ENCODE measurements at places on chromosomes 4 and X. TPM values are rescaled to one million over a fixed set of nuclear protein-coding genes. Genes with fewer than 3 reads are reported as not detected.
A peak's percentile ranks its signal among the peaks of the same experiment; 100 is the strongest.

The MSANTD1 gene
- total RNA-seq, result 2.0 TPM

The CAMK2D gene
- total RNA-seq, result 42.7 TPM

The PAK3 gene
- 3.7 TPM for total RNA-seq

GRCh38 chrX:97328853-97329390, 445.2 kb downstream of the RPA4 start:
- no peak overlapping the region for H3K4me3 ChIP-seq
- no peaks in the 10 kb centered on the region for H3K4me1 ChIP-seq
- H3K36me3 ChIP-seq, result no peaks in the 10 kb centered on the region
- DNase-seq, result no peak
- no peak overlapping the region for H3K27ac ChIP-seq
- H3K27me3 ChIP-seq, result no peaks in the 10 kb centered on the region

GRCh38 chr4:152195888-152196287, 340.0 kb downstream of the FBXW7 start:
- no peaks in the 10 kb centered on the region for H3K27me3 ChIP-seq
- no peak overlapping the region for H3K4me3 ChIP-seq
- H3K27ac ChIP-seq, result no peak overlapping the region
- no peaks in the 10 kb centered on the region for H3K36me3 ChIP-seq
- H3K4me1 ChIP-seq, result no peaks in the 10 kb centered on the region
- DNase-seq, result no peak

GRCh38 chr4:67396008-67396407, 149.3 kb downstream of the CENPC start:
- H3K4me1 ChIP-seq, result no peaks in the 10 kb centered on the region
- no peaks in the 10 kb centered on the region for H3K36me3 ChIP-seq
- H3K27me3 ChIP-seq, result no peaks in the 10 kb centered on the region
- no peak overlapping the region for H3K4me3 ChIP-seq

GRCh38 chrX:15204130-15204751, 65.6 kb downstream of the ASB9 start:
- DNase-seq, result no peak
- no peaks in the 10 kb centered on the region for H3K36me3 ChIP-seq
- H3K4me3 ChIP-seq, result peak overlapping the region; percentile 45
- H3K27ac ChIP-seq, result peak overlapping the region; percentile 63

DNA sequence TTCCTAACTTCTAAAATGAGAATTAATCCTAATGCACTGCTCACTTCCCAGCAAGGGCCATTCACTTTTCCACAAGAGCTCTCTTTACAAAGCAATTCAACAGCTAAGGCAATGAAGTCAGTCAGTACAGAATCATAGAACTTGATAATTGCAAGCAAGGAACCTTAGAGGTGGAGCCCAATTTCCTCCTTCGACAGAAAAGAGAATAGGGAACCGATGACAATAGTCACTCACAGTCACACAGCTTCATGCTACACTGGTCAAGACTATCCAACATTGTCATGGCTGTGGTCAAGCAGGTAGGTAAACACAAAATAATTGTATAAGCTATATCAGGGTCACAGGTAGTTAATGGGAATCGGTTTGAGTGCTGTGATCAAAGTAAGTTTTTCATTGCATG, 90.0 kb downstream of the ELOVL6 start:
- no peak overlapping the region for H3K4me3 ChIP-seq
- H3K36me3 ChIP-seq, result no peaks in the 10 kb centered on the region
- H3K27ac ChIP-seq, result no peak overlapping the region
- no peaks in the 10 kb centered on the region for H3K27me3 ChIP-seq
- DNase-seq, result no peak
- no peaks in the 10 kb centered on the region for H3K4me1 ChIP-seq

GRCh38 chrX:56785442-56785841, 56.4 kb downstream of the NBDY start:
- peaks cover 4% of the 10 kb centered on the region for H3K4me1 ChIP-seq
- peaks cover 6% of the 10 kb centered on the region for H3K36me3 ChIP-seq
- no peak for DNase-seq
- H3K4me3 ChIP-seq, result no peak overlapping the region
- no peak overlapping the region for H3K27ac ChIP-seq

DNA sequence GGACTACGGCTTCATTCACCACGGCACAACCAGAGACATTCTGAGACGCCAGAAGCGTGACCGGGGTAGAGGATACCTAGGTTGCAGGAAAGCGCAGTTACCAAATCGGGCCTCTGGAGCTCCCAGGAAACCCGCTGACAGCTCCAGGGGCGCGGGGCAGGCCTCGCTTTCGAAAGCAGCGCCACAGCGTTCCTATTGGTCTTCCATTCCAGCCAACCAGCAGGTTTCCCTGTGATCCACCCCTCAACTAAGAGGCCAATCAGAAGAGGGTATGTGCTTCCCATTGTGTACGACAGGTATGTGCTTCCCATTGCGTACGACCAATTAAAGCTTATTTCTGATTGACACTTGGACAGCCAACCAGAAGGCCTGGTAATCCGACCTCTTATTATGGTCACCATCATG, 14.9 kb downstream of the SNX12 start:
- peaks cover 17% of the 10 kb centered on the region for H3K4me1 ChIP-seq
- DNase-seq, result no peak
- no peak overlapping the region for H3K27ac ChIP-seq
- H3K4me3 ChIP-seq, result no peak overlapping the region
- H3K27me3 ChIP-seq, result no peaks in the 10 kb centered on the region
- no peaks in the 10 kb centered on the region for H3K36me3 ChIP-seq

GRCh38 chr4:153816542-153816941, 27.7 kb upstream of the SFRP2 start:
- H3K27me3 ChIP-seq, result peaks cover 3% of the 10 kb centered on the region
- no peaks in the 10 kb centered on the region for H3K4me1 ChIP-seq

DNA sequence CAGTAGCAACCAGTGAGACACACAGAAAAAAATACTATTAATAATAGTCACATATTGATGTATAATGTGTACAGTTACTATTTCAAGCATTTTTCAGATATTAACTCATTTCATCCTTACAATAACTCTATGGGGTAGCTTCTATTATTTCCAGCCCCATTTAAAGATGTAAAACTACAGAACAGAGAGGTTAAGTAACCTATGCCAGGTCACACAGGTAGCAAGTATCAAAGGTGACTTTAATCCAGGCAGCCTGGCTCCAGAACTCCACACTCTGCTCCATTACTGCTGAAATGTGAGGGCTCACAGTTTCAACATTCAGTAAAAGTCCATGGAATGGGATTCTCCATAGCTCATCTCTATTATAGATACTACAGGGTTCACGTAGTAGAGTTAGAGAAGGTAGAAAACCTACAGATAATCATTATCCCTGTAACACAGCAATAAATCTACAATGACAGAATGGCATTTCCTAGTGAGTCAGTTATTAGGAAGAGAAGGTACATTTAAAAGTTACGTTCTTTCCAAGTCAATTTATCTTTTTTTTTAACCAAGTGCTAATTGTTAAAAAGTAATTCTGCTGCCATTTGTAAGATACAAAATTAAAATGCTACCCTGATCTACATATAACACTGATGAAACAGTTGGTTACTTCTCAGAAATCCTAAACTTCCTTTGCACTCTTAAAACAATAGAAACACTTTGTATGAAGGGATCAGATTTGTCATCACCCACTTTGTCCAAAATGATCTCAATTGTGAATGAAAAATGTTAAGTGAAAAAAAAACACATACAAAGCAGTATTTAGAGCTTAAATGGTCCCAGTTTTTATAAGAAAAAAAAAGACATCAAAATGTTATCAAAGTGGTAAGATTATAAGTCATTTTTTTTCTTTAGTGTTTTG, 18.7 kb downstream of the RELL1 start:
- no peak for DNase-seq
- H3K4me3 ChIP-seq, result no peak overlapping the region
- no peak overlapping the region for H3K27ac ChIP-seq
- H3K27me3 ChIP-seq, result no peaks in the 10 kb centered on the region
- peaks cover 15% of the 10 kb centered on the region for H3K4me1 ChIP-seq

DNA sequence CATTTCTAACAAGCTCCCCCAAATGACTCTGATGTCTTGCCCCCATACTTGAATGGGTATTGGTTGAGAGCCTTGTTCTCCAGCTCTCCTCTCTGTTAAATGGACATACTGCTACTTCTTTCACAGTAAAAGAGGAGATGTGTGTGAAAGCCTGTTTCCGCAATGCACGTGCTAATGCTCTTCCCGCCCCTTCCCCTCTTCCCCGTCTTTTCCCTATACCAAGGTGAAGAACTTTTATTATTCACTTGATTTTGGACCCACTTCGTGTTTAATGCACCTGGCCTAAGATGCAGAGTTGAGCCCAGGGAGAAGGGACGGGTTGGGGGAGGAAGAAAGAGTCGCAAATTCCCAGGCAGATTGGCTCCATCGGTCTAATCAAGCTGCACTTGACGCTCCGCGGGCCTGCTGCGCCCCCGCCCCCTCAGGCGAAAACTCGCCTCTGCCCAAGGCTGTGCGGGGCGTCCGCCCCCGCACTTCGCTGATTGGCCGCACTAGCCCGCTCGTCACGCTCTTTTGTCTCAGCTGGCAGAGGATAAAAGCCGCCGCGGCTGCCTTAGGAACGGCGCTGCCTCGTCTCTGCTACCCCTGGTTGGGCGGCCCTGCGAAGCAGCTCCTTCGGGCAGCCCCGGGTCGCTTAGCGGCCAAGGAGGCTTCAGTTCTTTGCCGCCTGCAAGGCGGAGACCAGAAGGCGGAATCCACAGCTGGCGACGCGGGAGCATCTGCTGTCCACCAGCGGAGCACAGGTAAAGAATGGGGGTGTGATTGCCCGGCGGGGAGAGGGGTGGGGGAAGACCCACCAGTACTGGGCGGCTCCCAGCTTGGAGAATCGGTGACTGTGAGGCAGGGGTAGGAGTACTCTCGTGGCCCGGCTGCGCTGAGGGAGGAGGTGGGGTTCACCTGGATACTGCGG, at the start of gene ZCCHC12:
Gene ZCCHC12 (plus strand): TSS at position 562 of the 910 bp plus-strand sequence. CDS start 1,421 bp downstream, outside the sequence.
- H3K4me1 ChIP-seq, result peaks cover 8% of the 10 kb centered on the region
- DNase-seq, result peak; percentile 44
- no peak within 1 kb of the TSS for H3K4me3 ChIP-seq
- H3K36me3 ChIP-seq, result no peaks in the 10 kb centered on the region
- H3K27me3 ChIP-seq, result peaks cover 12% of the 10 kb centered on the region
- no peak within 1 kb of the TSS for H3K27ac ChIP-seq

DNA sequence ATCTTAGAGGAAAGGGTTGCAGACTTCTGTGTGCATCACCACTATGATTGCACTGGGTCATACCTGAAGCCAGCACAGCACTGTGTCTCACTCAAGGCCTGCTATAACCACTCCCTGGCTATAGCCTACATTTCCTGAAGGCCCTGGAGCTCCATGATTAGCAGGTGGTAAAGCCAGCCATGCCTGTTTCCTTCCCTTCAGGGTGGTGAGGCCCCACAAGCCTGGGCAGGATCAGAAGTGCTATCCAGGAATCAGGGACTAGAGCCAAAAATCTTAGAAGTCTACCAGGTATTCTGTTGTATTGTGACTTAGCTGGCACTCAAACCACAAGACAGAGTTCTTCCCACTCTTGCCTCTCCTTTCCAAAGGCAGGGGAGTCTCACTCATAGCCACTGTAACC, 734.6 kb downstream of the GLUD2 start:
- H3K27ac ChIP-seq, result no peak overlapping the region
- H3K4me1 ChIP-seq, result no peaks in the 10 kb centered on the region
- H3K27me3 ChIP-seq, result no peaks in the 10 kb centered on the region
- no peak overlapping the region for H3K4me3 ChIP-seq

- no peak for DNase-seq
- H3K4me1 ChIP-seq, result no peaks in the 10 kb centered on the region
- no peak overlapping the region for H3K27ac ChIP-seq
- no peak overlapping the region for H3K4me3 ChIP-seq
These were observed 20.6 kb upstream of the PPP2R2C start for GRCh38 chr4:6492861-6493657.
